B cell (primary cell): ENCODE measurements at places on chromosomes 6 and 20. TPM values are rescaled to one million over a fixed set of nuclear protein-coding genes. Genes with fewer than 3 reads are reported as not detected.

- no peak for DNase-seq
These were observed 8.7 kb downstream of the SGK1 start for GRCh38 chr6:134309227-134309626.

DNA sequence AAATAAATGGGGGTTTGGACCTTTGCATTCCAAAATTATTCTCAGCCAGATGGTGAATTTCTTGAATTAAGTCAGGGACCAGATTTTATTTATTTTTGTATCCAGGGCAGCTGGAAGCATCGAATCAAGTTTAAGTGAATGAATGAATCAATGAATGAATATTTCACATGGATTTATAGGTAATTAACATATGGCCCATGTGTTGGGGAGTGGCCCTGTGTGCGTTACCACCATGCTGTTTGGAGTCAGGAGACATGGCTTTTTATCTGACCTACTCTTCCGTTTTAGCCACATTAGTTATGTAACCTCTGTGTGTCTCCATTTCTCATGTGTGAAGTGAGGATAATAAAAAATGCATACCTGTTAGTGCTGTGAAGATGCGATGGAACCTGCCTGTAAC lies 213.5 kb downstream of the CDH26 start:
- no peak for DNase-seq

DNA sequence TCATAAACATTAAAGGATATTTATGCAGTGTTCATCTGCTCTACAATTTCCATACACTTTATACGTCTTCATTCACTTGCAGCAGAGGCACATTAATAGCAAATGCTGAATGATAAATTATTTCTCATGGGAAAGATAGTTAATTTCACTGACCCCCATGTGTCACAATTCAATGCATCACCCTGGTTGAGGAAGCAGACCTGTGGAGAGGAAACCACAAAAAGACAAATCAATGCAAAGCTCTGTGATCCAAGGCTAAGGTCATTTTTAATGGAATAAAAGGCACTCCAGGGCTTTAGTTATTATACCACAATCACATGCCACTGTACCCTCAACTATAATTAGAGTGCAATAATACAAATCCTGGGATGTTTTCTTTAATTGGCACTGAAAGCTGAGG lies 40.3 kb upstream of the TENT5A start:
- DNase-seq, result no peak

GRCh38 chr20:23298926-23299672 lies 51.5 kb upstream of the NXT1 start:
- DNase-seq, result no peak

DNA sequence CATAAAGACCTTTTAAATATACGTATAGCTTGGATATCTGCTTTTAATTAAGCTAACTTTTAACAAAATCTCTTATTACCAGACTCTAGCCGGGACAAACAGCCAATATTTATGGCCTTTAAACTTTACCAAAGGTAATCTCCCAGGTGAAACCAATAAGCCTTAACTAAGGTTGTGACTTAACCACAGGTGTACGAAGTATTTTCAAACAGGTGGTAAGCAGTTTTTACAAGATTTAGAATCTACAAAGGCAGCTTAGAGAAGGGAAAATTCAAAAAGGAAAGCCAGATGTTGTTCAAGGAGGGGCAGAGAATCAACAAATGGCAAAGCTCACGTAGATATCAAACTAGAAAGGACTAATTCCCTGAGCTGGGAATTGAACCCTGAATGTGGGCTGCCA lies 15.8 kb downstream of the WFDC2 start:
- no peak for DNase-seq

DNA sequence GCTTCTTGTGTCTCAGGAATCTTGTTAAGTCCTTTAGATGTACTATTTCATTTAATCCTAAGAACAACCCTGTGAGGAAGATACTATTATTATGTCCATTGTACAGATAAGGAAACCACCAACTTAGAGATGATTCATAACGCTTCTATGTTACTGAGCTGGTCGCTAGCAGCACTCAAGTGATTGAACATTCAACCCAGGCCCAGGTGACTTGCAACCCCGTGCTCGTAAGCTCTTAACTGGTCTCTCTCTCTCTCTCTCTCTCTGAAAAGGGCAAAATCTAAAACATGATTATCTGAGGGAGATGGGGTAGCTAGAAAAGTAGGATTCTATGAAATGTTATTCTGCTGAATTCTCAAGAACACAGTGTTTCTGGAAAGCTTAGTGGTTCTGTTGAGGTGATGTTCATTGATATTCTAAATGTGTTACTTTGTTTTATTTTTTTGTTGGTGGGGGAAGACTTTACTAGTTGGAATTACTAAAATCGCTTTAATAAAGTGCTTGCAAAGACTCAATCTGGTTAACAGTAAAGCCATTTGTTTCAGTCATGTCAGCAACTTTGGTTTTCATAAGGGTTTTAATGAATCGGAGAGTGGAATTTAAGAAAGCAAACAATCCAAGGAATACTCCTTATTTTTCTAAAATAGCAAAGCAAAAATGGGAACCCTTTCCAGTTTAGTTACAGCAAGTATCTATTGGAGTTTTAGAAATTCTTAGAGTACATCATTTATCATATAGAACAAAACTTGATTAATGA lies 265.0 kb upstream of the TAB2 start:
- DNase-seq, result no peak

- no peak for DNase-seq
These were observed 116.8 kb upstream of the SUPT3H start for GRCh38 chr6:45494416-45495135.

DNA sequence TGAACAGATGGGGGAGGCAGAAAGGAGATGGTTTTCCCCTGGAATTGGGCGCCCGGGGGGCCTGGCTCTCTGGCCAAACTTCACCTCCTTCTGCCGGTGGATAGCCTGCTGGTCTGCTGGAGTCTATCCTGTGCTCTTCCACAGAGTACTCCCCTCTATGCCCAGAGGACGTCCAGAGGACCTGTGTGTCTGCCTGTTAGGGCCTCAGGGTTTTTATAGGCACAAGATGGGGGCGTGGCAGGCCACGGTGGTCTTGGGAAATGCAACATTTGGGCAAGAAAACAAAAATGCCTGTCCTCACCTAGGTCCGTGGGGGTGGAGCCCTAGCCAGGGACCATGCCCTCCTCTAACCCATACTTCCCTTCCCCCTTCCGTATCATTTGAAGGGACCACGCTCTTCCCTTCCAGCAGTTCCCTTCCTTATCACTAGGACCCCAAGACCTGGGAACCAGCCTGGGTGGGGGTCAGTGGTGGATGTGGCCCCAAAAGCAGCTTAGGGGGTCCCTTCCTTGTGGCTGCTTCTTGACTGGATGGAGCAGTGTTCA lies 53.6 kb upstream of the ZNF337 start:
- no peak for DNase-seq

GRCh38 chr6:34316431-34317171 lies 67.8 kb upstream of the SMIM29 start:
- DNase-seq, result no peak

DNA sequence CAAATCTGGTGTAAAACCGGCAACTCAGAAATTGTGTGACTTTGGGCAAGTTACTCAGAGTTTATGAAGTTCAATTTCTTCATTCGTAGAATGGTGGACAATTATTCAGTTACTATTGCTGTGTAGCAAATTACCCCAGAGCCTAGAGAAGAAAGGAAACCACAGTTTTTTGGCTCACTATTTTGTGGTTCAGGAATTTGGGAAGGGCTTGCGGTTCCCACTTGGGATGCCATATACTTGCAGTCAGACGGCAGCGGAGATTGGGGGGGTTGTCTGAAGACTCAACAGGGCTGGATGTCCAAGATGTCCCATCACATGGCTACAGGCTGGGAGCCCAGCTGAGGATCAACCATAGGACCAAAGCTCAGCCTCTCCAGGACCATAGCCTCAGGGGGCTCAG lies 108.1 kb downstream of the PCSK2 start:
- no peak for DNase-seq

- no peak for DNase-seq
These were observed 160.3 kb upstream of the ATXN1 start for GRCh38 chr6:16921399-16922110.

DNA sequence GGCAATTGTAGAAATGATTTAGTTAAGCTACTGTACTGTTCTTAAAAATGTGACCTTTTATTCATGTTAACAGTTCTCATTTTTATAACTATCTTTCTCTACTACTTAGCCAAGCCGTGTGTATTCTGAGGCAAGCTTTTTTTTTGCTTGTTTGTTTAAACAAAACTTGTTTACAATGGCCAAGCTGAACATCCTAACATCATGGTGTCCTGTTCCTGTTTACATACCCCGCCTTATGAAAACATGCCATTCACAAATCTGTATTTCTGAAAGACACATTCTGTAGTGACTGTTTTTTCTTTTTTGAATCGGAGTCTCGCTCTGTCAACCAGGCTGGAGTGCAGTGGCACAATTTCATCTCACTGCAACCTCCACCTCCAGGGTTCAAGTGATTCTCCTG lies 140.9 kb downstream of the NCOA3 start:
- no peak for DNase-seq

GRCh38 chr6:144635051-144635450 lies 349.9 kb downstream of the UTRN start:
- DNase-seq, result no peak

DNA sequence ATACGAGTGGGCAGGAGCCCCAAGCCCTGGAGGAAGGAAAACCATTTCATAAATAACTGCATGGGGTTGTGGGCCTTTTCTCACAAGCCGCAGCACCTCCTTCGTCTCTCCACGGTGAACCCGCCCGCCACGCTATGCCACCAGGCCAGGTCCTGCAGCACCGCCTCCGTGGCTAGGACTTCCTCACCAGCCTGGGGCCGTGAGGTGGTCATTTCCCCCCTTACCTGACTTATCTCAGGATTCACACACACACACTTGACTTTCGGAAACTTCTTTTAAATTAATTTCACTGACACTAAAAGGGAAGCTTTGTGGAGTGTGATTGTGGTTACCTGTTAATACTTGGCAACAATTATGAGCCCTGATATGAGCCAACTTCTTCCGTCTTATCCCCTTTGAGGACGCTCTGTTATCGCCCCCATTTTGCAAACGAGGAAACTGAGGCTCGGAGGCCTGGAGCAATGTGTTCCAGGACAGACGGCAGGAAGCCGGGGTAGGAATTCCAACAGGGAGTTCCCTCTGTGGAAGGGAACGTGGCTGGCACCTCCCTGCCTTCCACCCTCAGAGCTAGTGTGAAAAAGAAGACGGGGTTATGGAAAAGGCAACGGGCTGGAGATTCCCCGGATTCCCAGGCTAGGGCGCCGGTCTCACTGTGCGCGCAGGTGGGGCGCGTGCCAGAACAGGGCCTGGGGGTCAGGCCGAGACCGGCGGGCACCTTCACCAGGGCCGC lies 817 bp upstream of the SLCO4A1 start:
- no peak for DNase-seq

DNA sequence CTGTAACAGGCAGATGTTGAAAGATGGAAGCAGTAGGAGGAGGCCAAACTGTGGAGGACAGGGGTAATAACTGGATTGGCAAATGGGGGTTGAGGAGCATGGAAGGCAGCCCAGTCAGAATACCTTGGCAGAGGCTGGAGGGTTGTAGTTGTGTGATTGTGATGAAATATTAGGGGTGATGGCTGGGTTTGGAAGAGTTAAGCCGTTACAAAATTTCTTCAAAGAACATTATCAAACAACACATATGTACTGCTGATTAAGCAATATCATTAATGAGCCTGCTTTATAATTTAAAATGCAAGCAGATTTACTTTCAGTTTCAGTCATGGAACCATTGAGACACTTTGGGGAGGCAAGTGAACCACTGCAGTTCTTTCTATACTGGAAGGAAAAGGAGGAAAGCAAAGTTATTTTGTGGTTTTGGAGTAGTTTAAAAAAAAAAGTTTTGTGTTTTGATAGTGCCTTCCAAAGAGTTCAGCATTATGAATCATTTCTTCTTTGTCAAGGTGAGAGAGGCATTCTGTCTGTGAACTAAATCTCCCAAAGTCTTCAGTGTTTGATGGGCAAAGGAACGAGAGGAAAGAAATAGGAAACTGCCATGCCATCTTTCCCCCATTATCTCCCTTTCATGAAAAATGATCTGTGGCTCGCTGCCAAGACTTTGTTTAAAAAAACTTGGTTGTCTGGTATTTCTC lies 20.7 kb downstream of the FOXO3 start:
- no peak for DNase-seq

GRCh38 chr6:22320750-22321149 lies 23.9 kb upstream of the PRL start:
- DNase-seq, result no peak

GRCh38 chr6:30157581-30157980 lies 3.4 kb downstream of the TRIM10 start:
- no peak for DNase-seq

DNA sequence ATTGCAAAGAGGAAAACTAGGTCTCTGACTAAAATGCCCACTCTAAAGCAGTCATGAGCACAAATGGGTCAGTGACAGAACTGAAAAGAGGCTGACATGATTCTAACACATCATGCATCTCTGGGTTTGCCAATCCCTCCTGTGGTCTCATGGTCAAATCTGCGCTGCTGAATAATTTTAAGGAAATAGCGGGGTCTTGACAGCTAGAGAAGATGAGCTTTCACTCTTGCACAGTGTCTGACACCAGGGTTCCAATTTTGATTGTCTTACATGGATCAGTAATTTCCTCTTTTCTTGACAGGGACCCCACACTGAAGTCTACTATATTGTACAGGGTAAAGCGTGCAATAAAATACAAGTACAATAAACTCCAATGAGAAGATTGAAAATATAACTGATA lies 236.8 kb upstream of the CNR1 start:
- DNase-seq, result no peak

DNA sequence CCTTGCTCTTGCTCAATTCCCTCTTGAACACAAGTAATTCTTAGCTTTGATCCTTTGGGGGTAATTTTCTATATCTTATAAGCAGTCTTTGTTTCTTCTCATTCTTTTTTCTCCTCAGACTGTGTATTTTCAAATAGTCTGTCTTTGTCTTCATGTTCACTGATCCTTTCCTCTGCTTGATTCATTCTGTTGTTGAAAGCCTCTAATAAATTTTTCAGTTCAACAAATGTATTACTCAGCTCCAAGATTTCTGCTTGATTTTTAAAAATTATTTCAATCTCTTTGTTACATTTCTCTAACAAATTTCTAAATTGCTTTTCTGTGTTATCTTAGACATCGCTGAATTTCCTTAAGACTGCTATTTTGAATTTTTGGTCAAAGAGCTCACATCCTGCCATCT lies 11.5 kb downstream of the RSPH3 start:
- DNase-seq, result no peak

CCDC170 gene
- total RNA-seq, result not detected in 2 replicates

C20orf202 gene
- total RNA-seq, result not detected in 2 replicates

MLN gene
- total RNA-seq, result not detected in 2 replicates

POM121L2 gene
- total RNA-seq, result not detected in 2 replicates

RBBP9 gene
- total RNA-seq, result 9.3 and 10.2 TPM in 2 replicates

PTCHD4 gene
- not detected in 2 replicates for total RNA-seq

VEGFA gene
- total RNA-seq, result 3.9 and 4.9 TPM in 2 replicates

DOK5 gene
- total RNA-seq, result not detected in 2 replicates

METTL24 gene
- not detected in 2 replicates for total RNA-seq

YIPF3 gene
- 82.1 and 92.6 TPM in 2 replicates for total RNA-seq

HTR1E gene
- total RNA-seq, result not detected in 2 replicates

KIAA1755 gene
- total RNA-seq, result not detected in 2 replicates

STX11 gene
- 10.3 and 11.6 TPM in 2 replicates for total RNA-seq

KPNA5 gene
- total RNA-seq, result 41.7 and 42.9 TPM in 2 replicates

CALHM6 gene
- 29.6 and 30.6 TPM in 2 replicates for total RNA-seq
